ENCODE measurements at places on chromosomes 3 and 15.

GRCh38 chr3:94065819-94066480 lies 3.1 kb downstream of the NSUN3 start:
- DNase-seq, result no peak

DNA sequence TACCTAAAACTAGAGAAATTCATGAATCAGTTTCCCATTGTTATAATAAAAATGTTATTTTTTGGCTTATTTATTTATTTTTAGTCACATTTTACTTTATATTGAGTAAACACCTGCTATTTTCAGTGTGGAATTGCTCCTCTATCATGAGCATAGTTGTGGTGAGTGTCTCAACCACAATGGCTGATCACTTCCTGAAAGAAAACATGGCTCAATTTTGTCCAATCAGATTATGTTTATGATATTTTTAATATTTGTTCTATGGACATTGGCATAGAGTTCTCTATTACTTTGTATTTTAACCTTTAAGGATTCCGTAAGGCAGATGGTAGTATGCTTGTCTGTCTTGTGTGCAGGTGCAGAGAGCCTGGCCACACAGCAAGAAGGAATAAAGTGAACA lies 16.2 kb upstream of the GRM7 start:
- DNase-seq, result no peak

DNA sequence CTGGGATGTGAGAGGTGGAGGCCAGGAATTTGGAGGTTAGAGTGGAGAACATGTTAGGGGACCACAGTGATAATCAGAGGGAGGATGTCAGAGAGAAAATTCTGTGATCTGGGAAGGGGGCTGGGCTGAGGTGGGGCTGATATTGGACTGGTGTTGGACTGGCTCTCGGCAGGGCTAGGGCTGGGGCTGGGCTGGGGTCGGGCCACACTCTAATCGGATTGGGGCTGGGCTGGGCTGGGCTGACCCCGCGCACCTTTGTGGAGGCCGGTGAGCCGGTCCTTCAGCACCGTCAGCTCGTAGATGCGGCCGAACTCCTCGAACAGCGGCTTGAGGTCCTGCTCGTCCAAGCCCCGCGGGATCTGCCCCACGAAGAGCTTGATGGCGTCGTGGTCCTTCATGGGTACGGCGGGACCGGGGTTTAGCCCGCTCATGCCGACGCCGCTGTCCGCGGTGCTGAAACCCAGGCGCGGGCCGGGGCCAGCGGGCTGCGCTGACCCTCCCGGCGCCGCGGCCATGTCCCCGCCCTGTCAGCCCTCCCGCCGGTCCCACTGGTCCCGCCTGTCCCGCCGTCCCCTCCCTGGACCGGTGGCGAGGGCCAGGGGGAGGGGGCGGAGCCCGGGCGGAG lies 485 bp downstream of the CELF6 start:
- no peak for DNase-seq

GRCh38 chr3:36097209-36097608 lies 283.1 kb upstream of the STAC start:
- no peak for DNase-seq

DNA sequence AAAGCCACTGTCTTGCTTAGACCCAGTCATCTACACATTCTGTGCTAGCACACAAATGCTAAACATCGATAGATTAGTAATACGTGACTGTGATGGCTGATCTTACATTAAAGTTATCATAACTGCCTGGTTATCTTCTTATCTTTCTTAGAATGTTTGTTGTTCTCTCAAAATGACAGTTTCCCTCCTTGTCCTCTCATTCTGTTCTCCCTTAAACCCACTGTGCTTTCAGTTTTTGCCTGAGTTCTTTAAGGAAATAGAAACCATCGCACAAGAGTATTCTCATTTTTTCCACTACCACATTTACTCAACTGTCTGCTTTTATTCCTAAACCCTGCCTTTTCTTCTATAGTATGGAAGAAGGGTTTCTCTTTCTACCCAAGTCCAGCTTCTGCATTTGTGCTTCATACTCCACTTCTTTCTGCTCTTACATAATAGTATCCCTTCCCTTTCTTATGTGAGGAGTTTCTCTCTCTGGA lies 17.1 kb downstream of the STX19 start:
- no peak for DNase-seq

DNA sequence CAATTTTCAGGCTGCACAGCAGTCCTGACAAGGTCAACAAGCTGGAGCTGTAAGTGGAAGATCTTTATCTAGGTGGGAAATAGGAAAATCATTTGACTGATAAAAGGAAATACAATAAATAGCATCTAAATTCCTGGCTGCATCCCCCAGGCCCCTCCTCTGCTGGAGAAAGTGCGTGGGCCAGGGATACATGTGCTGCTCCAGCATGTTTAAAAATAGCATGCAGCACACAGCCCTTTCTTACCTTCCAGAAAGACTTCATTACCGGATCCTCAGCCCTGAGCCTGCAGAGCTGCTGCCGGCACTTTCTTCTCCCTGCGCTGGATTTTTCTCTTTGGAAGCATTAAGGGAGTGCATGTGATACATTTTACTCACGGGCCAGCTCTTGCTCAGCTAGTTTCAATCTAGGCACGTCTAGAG lies 77.3 kb downstream of the HMG20A start:
- DNase-seq, result no peak

DNA sequence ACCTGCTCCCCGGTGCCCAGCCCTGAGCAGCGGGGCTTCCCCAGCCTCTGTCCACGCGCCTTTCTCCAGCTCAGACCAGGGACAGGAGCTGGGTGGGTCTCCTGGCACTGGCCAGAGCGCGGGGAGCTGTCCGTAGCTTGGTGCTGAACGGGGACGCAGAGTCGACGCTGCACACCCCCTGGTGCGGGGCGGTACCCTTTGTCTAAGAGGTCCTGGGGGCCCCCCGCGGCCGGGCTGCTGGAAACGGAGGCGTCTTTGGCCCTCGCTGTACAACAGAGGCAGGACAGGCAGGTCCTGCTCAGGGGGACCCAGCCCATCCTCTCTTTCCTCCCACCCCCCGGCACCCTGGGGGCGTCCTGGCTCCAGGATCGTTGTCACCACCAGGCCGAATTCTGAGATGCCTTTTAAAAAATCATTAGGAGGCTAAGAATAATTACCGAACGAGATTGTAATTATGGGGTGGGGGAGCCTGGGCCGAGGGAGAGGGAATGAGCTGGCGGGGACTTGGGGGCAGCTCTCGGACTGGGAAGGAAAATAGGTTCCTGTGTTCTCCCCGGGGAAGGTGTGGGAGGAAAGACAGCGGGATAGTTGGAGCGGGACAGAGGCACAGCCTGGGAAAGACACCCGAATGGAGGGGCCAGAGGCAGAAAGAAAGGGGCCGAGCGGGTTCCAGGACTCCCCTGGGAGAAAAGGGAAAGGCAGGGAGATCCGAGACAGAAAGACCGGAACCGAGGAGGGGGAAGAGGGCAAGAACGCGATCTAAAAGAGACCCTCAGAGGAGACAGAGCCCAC lies 4.1 kb upstream of the SKOR1 start:
- no peak for DNase-seq

DNA sequence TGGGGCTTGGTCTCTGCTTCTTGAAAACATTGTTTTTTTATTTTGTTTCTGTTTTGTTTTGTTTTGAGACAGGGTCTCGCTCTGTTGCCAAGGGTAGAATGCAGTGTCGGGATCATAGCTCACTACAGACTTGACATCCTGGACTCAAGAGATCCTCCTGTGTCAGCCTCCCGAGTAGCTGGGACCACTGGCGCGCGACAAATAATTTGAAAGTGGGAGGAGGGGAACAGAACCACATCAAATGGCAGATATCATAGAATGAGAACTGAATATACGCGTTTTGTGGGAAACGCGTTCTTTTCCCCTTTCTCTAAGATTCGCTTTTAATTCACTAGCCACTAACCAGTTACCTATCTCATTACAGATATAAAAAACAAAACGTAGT lies 641 bp upstream of the VPS13C start:
- no peak for DNase-seq

DNA sequence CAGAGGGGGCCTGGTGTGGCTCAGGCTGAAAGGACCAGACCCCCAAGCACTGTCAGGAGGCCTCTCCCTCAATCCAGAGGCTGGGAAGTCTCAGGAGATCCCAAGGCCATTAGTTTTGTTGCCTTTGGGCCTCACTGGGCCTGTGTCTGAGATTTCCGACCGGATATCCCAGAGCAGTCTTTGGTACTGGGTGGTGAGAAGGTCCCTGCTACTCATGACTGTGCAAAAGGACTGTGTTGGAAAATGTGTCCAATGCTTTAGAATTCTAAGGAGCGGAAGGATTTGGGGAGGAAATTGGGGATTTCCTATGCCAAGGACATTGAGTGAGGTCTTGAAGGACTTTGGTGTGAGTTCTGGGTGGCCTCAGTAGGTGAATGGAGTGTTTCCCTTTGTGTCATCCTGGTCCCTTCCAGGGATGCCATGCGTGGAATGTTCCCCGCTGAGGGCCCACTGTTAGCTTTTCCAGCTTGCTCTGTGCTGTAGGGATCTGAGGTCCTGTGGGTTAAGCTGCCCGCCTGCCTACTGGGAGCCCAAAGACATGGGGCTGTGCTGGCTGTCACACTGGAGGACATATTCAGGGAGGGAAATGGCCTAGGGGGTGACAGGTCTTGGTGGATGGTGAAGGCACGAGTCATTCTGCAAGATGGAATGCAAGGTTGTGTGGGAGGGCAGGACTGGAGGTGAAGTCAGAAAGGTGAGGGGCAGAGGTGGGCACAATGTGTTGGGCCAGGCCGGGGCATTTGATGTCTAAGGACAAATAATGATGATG lies 16.4 kb downstream of the SMAD6 start:
- no peak for DNase-seq

Measured in DMS 273 treated with DMSO at 0.1 percent for 48 hours (cell line).